Stimulated activated CD4-positive, alpha-beta T cell treated with anti-CD3 and anti-CD28 coated beads, Interleukin-4, amount 100 ng/mL, for 4 hours (primary cell): ENCODE measurements at places on chromosomes 11 and 22.

- no peak for DNase-seq
These were observed 14.7 kb upstream of the APOBEC3A start for GRCh38 chr22:38942702-38943101.

DNA sequence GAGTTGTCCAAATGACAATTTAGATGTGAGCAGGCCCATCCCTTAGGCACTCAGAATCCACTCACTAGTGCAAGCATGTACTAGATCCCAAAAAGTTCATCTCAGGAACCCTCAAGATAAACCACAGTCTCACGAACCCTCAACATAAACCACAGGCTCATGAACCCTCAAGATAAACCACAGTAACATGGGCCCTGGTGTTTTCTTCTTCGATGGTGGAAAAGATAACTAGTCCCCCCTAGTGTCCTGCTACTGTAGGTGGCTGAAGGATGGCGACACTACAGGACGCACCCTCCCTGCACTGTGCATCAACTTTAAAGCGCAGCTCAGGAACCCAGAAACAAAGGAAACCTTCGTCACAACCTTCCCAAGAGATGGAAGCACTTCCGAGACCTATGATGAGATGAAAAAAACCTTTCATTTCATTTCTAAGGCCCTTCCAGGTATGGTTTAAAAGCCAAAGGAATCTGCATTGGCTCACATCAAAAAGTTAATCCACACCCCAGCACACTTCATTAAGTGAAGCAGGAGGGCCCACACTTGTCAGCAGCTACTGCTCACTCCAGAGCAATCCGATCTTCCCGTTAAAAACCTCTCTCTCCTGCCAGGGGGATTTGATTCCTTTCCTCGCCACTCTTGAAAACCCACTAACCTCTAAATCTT is 2.4 kb downstream of the LARGE1 start:
- no peak for DNase-seq

DNA sequence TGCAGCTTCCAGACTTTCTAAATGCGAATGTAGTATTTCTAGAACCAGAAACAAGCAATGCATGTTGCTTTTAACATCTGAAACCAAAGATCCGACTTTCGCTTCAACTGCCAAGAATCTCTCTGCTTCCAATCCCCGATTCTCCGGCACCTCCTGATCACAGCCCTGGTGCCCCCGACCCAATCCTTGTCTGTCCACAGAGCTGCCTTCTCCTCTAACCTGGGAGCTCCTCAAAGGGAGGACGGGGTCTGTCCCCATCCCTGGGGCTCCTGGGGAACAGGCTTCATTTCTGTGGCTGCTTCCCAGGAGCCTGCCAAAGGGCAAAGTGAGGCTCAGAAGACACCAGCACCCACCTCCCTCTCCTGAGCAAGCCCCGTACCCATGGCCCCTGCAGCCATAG is 521 bp downstream of the ALDH3B2 start:
- no peak for DNase-seq

- DNase-seq, result no peak
These were observed 572.2 kb downstream of the TBC1D22A start for GRCh38 chr22:47334601-47335000.

- DNase-seq, result no peak
These were observed 45.5 kb downstream of the ADM start for GRCh38 chr11:10350334-10350733.

- DNase-seq, result no peak
These were observed 3.7 kb downstream of the CST6 start for GRCh38 chr11:66015454-66015881.
